ENCODE measurements at places on chromosomes 7 and 10.

GRCh38 chr10:71290331-71290730 is 28.7 kb upstream of the SLC29A3 start:
- H3K36me3 ChIP-seq, result no peaks in the 10 kb centered on the region
- H3K4me1 ChIP-seq, result no peaks in the 10 kb centered on the region

DNA sequence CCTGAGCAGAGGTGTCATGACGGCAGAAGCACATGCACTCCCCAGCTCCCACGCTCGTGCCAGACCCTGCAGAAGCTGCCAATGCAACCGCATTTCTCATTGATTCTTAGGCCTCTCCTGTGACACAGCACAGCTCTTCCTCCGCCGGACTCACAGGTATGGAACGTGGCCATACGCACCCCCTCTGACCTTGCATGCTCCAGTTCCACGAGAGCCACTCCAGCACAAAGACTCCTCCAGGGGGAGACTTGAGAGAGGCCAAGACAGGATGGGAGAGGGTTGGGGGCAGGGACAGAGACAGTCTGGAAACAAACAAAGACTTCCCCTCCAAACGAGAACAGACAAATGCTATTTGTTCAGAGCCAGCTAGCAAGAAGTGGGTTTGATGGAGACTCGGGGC is 124.3 kb upstream of the PPP2R2D start:
- H3K27me3 ChIP-seq, result peaks cover 3% of the 10 kb centered on the region
- no peaks in the 10 kb centered on the region for H3K4me1 ChIP-seq
- no peaks in the 10 kb centered on the region for H3K36me3 ChIP-seq
- H3K27ac ChIP-seq, result no peak overlapping the region
- H3K4me3 ChIP-seq, result no peak overlapping the region

DNA sequence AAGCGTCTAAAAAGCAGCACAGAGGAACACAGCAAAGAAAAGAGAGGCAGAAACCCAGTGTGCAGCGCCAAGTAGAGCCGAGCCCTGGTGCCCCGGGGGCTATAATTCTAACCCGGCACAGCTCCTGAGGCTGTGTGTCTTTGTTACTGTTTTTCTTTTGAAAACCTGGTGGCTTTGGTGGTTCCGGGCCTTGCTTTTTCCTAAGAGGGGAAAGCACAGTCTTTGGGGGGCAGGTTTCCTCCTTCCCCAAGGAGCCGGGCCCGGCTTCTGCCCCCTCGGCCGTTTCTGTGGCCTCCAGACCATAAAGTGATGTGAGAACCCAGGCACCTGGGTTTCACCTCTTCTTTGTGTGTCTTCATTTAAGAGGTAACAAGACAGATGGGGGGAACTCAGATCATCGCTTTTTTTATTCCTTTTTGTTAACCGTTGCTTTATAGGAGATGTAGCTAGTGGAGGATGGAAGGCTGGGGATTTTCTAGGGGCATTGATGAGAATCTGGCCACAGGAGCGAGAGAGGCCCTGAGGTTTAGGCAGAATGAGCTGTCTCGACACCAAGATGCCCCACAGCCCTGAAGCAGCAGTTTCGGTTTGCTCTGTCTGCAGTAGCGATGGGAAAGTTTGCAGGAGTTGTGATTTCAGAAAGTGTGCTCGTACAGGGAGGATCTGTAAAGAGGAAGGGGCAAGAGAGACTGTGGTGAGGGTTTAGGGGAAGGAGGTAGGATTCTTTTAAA is 367.8 kb upstream of the GALNT17 start:
- H3K4me3 ChIP-seq, result peak overlapping the region; percentile 41
- no peak for DNase-seq
- H3K27me3 ChIP-seq, result no peaks in the 10 kb centered on the region
- H3K36me3 ChIP-seq, result peaks cover 10% of the 10 kb centered on the region
- peak overlapping the region; percentile 69 for H3K27ac ChIP-seq

DNA sequence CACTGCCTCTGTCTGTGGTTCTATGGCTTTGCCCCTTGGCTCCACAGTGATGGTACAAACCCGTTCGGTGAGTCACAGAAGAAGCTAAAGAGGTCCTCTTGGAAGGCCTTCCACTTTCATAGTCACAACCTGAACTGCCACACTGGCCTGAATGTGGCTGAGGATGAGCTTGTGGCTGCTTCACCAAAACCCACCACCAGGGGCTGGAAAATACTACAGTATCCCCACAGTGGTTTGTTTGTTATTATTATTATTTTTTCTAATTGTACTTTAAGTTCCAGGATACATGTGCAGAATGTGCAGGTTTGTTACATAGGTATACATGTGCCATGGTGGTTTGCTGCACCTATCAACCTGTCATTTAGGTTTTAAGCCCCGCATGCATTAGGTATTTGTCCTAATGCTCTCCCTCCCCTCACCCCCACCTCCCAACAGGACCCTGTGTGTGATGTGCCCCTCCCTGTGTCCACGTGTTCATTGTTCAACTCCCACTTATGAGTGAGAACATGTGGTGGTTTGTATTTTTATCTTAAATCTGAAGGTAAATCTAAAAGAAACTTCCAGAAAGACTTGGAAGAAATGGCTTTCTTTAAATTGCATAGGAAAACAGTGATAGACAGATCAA is 160.8 kb upstream of the NPSR1 start:
- no peak overlapping the region for H3K4me3 ChIP-seq
- no peak for DNase-seq
- H3K27ac ChIP-seq, result no peak overlapping the region
- no peaks in the 10 kb centered on the region for H3K36me3 ChIP-seq

- H3K27me3 ChIP-seq, result no peaks in the 10 kb centered on the region
- H3K36me3 ChIP-seq, result no peaks in the 10 kb centered on the region
- H3K4me1 ChIP-seq, result no peaks in the 10 kb centered on the region
- H3K4me3 ChIP-seq, result no peak overlapping the region
Observed at GRCh38 chr7:155843426-155844018, 31.3 kb upstream of the SHH start.

DNA sequence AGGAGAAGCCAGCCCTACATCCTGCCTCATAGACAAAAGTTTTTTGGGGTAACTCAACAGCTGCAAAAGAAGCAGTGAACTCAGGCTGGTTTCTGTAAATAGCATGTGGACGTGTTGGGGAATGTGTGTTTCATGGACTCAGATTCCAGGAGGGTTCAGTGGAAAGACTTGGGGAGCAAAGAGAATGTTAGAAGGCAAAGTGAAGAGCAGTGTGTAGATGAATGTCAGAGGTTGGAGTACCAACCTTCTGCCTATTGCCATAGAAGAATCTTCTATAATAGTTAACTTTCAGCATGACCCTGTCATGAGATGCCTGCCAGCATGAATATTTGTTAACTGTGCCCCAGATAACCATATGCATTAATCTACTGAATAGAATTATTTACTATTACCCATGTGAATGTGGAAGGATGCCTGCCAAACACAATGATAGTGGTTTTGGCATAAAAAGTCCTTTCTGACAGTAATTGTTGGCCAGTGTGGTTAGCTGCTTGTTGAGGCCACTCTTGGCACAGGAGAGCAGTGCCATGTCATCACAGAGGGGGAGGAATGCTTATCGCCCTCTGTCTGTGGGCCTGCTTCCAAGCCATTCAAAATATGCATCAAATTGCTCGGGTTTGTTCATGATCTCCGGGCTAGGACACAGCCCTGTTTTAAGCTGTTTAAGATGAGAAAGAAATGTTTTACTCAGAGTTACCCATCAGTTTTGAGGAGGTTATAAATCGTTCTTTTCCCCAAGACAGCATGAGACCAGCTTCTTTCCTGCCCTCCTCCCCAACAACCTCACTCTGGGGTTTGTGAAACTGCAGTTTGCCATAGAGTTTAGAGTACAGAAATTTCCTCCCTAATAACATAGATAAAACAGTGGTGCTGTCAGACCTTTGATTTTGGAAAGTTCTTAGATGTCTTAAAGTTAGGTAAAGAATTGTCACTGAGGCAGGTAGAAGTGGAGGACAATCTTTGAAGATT is 165.3 kb downstream of the WNT2 start:
- no peak overlapping the region for H3K4me3 ChIP-seq
- no peak for DNase-seq
- no peaks in the 10 kb centered on the region for H3K36me3 ChIP-seq
- no peak overlapping the region for H3K27ac ChIP-seq

DNA sequence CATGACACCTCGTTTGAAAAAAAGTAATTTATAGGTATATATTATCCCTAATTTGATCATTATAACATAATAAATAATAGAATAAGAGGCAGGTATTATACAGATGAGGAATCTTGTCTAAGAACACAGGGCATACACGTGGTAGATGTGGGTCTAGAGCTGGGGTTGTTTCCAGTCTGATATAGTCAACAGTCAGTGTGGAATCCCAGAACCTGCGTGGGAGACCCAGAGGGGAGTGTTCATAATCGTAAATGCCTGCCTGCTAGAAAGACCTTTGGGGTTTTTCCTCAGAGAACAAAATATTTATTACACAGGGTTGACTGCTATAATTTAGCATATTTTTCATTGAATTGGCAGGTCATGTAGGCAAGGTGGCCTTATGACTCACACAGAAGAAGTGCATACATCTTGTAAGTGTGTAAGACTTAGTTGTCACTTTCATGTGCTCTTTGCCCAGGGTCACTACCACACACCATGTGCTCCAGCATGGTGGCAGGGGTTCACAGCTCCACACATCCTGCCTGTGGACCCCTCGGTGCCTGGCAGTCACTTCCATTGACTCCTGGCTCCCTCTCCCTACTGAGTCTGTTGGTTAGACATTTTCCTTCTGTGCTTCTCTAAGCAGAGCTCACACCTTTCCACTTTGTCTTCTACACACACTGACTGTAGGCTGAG is 94.9 kb upstream of the IKZF1 start:
- no peak overlapping the region for H3K27ac ChIP-seq
- no peak for DNase-seq
- H3K36me3 ChIP-seq, result no peaks in the 10 kb centered on the region
- peaks cover 72% of the 10 kb centered on the region for H3K4me1 ChIP-seq

DNA sequence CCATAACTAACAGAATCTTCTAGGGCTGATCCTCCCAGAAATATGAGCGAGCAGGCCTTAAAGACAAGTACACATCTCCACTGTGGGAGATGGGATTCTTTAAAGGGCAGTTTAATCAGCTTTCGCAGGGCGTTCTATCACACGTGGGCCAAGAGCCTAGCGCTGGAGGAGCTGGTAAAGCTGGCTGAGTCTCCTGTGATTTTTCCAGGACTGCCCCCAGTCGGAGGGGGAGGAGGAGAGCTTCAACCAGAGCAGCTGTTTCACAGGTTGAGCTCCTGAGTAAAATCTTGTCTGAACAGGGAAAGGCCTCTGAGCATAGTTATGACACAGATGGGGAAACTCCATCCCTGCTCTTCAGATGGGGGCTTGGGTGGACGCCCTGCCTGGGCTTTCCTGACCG is 87.0 kb downstream of the ZNF365 start:
- H3K4me3 ChIP-seq, result no peak overlapping the region
- no peaks in the 10 kb centered on the region for H3K36me3 ChIP-seq
- no peaks in the 10 kb centered on the region for H3K4me1 ChIP-seq
- H3K27ac ChIP-seq, result no peak overlapping the region
- no peak for DNase-seq
- H3K27me3 ChIP-seq, result no peaks in the 10 kb centered on the region

GRCh38 chr10:352476-353235 is 217.4 kb downstream of the ZMYND11 start:
- no peak overlapping the region for H3K27ac ChIP-seq
- H3K4me1 ChIP-seq, result no peaks in the 10 kb centered on the region
- H3K36me3 ChIP-seq, result no peaks in the 10 kb centered on the region
- H3K27me3 ChIP-seq, result no peaks in the 10 kb centered on the region

GRCh38 chr7:1919539-1920265 is 249.6 kb downstream of the ELFN1 start:
- no peak for DNase-seq
- peaks cover 35% of the 10 kb centered on the region for H3K4me1 ChIP-seq
- no peak overlapping the region for H3K27ac ChIP-seq
- H3K4me3 ChIP-seq, result peak overlapping the region; percentile 53
- peaks cover 3% of the 10 kb centered on the region for H3K36me3 ChIP-seq
- no peaks in the 10 kb centered on the region for H3K27me3 ChIP-seq

- DNase-seq, result no peak
- no peak overlapping the region for H3K4me3 ChIP-seq
- no peaks in the 10 kb centered on the region for H3K4me1 ChIP-seq
- H3K27me3 ChIP-seq, result peaks cover 8% of the 10 kb centered on the region
- H3K27ac ChIP-seq, result no peak overlapping the region
- H3K36me3 ChIP-seq, result no peaks in the 10 kb centered on the region
Observed at GRCh38 chr7:127616724-127617123, 1.2 kb downstream of the PAX4 start.

DNA sequence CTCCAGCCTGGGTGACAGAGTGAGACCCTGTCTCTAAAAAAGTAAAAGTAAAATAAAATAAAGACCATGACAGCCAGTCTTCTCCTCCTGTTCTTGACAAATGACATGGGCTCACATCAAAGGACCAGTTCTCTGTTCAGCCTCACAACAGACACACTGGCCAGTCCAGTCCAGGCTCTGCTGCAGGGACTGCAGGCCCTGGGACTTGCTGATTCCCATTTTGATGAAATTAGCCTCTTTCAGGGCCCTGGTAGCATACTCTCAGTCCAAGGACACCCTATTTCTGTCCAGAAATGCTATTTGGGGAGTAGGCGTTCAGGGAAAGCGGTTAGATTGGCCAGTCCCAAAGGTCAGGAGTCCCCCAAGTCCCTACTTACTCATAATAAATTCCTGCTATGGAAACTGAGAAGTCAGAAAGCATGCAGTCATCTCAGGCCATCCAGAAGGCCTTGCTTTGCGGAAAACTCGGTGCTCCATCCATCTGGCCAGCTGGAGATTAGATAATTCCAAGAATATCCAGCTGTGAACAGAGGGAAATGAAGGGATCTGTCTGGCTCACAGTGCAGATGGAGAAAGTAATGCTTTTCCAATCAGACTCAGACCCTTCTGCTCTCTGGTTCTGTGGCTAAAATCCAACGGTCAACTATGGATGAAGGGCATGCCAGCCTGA is 74.4 kb downstream of the RAB11FIP2 start:
- no peaks in the 10 kb centered on the region for H3K36me3 ChIP-seq
- H3K27me3 ChIP-seq, result no peaks in the 10 kb centered on the region

- DNase-seq, result no peak
- peaks cover 63% of the 10 kb centered on the region for H3K36me3 ChIP-seq
- H3K27me3 ChIP-seq, result no peaks in the 10 kb centered on the region
Observed at GRCh38 chr10:32905466-32905865, 52.6 kb downstream of the ITGB1 start.

GRCh38 chr10:129775681-129776080 is 188.4 kb downstream of the EBF3 start:
- no peak overlapping the region for H3K27ac ChIP-seq
- H3K4me3 ChIP-seq, result no peak overlapping the region
- H3K27me3 ChIP-seq, result no peaks in the 10 kb centered on the region
- no peaks in the 10 kb centered on the region for H3K4me1 ChIP-seq

GRCh38 chr7:90564455-90564854 is 31.7 kb upstream of the CDK14 start:
- H3K4me1 ChIP-seq, result no peaks in the 10 kb centered on the region
- no peaks in the 10 kb centered on the region for H3K36me3 ChIP-seq
- H3K27ac ChIP-seq, result no peak overlapping the region
- H3K27me3 ChIP-seq, result no peaks in the 10 kb centered on the region
- no peak for DNase-seq
- no peak overlapping the region for H3K4me3 ChIP-seq

- no peaks in the 10 kb centered on the region for H3K27me3 ChIP-seq
- H3K4me1 ChIP-seq, result no peaks in the 10 kb centered on the region
- H3K36me3 ChIP-seq, result no peaks in the 10 kb centered on the region
- no peak for DNase-seq
- H3K4me3 ChIP-seq, result no peak overlapping the region
Observed at GRCh38 chr7:148447221-148447849, 143.2 kb upstream of the C7orf33 start.

All from effector memory CD4-positive, alpha-beta T cell (primary cell).